NK-92 treated with Interleukin-12 subunit alpha and Interleukin-12 subunit beta, amount 100 ng/mL, for 24 hours (cell line): ENCODE measurements at places on chromosomes 1 and 21.
A peak's percentile ranks its signal among the peaks of the same experiment; 100 is the strongest.

GRCh38 chr1:61439234-61439633 is 285.7 kb downstream of the TM2D1 start:
- DNase-seq: no peak

DNA sequence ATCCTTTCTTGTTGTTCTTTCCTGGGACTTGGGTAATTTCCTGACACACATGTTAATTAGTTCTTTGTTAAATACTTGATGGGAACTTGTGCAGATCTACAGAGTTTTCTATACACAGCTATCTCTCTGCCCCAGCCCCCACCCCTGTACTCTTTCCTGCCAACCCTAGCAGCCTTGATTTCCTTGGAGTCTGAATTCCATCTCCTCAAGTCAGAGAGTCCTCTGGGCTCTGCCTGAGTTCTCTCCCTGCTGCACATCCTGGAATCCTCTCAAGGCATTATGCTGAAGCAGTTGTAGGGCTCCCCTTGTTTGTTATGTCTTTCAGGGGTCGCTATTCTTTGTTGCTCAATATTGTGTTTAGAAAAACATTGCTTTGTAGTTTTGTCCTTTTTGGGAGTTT is 384.7 kb downstream of the RPS6KC1 start:
- DNase-seq: no peak

DNA sequence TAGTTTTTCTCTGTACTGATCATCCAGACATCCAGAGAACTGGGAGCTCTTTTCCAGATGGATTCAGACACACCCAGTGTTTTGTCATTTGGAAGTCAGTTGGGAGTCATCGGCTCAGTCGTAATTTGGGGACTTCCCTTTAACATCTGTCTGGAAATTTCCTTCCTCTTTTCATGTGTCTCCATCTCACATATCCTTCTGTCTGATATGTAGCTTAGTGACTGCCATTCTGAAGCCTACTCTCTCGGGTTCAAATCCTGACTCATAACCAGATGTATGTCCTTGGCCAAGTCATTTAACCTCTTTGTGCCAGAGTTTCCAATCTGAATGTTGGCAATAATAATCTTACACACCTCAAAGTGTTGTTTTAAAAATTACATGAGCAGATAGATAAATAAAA is 3.0 kb downstream of the MORC3 start:
- no peak for DNase-seq

DNA sequence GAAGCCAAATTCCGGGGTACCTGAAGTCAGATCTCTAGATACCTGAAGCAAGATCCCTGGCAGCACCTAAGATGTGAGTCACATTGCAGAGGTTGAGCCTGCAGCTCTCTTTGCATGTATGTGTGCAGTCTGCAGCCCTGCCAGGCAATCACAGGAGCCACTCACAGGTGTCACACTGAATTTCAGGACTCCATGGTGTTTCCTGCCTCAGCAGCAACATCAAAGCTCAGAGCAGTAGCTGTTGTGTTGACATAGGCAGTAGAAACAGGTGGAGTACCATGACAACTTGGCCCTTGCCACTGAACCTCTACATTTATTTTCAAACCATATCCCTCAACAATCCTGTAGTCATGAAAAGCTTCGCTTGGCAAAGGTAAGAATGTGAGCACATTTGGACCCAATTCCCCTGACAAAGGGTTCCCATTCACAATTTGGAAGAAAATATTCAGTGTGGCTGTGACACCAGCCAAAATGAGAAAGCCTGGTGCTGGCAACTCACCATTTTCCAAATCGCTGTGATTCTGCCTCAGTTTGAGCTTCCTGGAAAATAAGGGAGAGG is 419.8 kb upstream of the NFIA start:
- DNase-seq: no peak

- DNase-seq: no peak
These were observed 32.6 kb downstream of the UBE4B start for GRCh38 chr1:10065344-10065685.

GRCh38 chr1:2441746-2442145 is 29.4 kb upstream of the PEX10 start:
- no peak for DNase-seq

DNA sequence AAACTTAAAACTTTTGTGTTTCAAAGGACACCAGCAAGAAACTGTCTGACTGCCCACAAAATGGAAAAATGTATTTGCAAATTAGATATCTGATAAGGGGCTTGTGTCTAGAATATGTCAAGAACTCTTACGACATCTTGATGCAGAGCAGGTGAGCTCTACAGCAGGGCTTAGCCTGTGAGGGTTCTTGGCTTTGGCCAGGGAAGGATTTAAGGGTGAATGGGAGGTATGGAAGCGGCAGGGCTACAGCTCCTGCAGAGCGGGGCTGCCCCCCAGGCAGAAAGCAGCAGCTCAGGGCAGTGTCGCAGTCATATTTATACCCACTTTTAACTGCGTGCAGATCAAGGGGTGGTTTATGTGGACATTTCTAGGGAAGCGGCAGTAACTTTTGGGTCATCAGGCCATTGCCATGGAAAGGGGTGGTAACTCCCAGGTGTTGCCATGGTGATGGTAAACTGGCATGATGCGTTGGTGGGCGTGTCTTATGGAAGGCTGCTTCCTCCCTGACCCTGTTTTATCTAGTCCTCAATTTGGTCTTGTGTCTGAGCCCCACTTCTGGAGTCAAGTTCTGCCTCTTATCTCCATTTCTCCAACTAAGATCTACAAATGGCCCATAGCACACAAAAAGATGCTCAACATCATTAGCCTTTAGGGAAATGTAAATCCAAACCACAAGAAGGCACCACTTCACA is 23.2 kb downstream of the MORN1 start:
- DNase-seq: no peak

- no peak for DNase-seq
These were observed 156.5 kb upstream of the ZNHIT6 start for GRCh38 chr1:85864727-85865126.

- no peak for DNase-seq
These were observed 33.0 kb downstream of the LAMC2 start for GRCh38 chr1:183218971-183219615.

DNA sequence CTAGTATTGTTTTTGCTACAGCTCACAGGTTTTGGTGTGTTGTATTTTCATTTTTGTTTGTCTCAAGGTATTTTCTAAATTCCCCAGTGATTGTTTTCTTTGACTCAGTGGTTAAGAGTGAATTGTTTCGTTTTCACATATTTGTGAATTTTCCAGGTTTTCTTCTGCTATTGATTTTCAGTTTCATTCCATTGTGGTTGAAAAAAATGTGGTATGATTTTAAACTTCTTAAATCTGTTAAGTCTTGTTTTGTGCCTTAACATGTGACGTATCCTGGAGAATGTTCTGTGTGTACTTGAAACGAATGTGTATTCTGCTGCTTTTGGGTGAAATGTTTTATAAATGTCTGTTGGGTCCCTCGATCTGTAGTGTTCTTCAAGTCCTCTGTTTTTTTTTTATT is 117.9 kb downstream of the KIF26B start:
- DNase-seq: no peak

DNA sequence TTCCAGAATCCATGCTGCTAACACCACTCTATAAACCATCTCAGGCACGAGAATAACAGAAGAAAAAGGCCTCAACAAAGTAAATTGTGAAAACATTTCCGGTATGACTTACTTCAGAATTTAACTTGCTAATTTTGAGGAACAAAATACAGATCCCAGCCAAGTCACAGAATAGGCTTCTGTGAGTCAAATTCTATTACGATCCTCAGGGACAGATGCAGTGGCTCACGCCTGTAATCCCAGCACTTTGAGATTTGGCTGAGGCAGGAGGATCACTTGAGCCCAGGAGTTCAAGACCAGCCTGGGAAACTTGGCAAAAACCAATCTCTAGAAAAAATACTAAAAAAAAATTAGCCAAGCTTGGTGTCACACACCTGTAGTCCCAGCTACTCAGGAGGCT is 8.8 kb upstream of the CCDC27 start:
- DNase-seq: no peak

GRCh38 chr1:172726740-172727139 is 67.8 kb downstream of the FASLG start:
- DNase-seq: no peak

DNA sequence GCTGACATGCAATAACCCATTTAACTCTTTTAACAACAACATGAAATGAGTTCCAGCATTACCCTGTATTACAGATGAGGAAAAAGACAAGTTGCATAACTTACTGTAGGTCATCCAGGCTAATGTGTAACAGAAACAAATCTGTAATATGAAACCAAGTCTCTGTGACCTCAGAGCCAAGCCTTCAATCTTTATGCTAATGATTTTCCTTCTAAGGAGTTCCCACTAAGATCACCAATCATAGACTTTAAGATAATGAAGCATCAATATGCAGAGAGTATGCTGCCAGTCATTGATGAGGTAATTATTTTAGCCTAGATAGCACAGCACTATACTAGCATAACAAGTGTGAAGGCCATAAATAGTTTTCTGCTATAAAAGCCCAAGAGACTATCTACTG is 35.6 kb upstream of the RNPC3 start:
- no peak for DNase-seq

DNA sequence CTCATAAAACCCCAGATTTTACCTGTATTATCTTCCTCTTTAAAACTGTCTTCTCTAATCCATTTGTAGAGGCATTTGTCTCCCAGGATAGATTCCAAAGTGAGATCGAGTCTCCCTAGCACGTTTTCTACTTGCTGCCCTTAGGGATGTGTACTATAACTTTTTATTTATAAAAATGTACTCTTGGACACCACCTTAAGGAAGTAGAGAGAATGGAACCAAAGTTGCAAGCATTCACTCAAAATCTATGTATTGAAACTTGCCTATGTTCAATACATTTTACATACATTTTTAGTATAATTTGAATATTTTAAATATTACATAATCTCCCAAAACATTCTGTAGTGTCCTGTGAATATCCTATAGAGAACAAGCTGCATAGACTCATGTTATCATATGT is 842 bp upstream of the SPRR2A start:
- no peak for DNase-seq

- no peak for DNase-seq
These were observed 14.1 kb upstream of the TNR start for GRCh38 chr1:175757381-175758015.

- DNase-seq: no peak
These were observed 500.8 kb upstream of the PBX1 start for GRCh38 chr1:164058198-164058597.

DNA sequence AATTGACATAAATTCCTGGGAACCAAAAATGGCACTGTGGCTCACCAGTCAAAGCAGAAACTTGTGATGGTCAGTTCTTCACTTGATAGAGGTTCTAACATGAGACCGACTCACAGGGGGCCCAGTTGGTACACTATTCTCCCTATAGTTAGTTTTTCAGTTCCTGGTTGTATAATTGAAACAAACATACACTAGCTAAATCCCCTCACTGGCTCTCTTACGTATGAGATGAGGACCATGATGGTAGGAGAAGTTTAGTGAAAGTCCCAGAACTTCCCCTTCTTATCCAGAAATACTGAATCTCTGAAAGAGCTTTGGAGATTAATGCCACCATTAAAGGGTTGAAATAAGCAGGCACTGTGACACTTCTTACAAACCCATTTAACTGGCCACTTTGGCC is 2.8 kb upstream of the S100B start:
- no peak for DNase-seq

DNA sequence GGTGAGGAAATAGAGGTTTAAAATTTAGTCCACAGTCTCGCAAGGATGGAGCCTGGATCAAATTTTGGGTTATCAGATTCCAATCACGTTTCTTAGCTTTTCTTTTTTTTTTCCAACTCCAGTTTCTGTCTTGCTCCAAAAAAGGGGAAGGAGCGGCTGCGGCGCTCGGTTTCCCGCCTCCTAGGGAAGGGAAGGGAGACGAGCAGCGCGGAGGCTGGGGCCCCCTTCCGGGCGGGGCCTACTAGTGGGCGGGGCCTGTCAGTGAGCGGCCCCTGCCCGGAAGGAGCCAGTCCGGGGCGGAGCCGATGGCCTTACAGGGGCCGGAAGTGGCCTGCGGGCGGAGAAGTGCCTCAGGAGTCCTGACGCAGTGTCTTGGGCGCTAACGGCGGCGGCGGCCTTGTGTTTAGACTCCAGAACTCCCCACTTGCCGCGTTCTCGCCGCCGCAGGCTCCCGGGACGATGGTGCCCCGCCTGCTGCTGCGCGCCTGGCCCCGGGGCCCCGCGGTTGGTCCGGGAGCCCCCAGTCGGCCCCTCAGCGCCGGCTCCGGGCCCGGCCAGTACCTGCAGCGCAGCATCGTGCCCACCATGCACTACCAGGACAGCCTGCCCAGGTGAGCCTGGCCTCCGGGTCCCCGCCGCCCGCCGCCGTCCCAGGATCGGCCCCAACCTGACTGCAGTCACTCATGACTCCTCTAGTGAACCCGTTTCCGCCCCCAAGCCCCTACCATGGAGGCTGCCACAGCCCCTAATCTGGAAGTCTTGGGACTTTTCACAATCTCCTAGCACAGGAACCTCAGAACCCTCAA is at the start of gene CPT2:
Gene CPT2 (plus strand): TSS at position 340 of the 806 bp plus-strand sequence. CDS start 120 bp downstream, at position 460.
- peak; percentile 86 for DNase-seq

DNA sequence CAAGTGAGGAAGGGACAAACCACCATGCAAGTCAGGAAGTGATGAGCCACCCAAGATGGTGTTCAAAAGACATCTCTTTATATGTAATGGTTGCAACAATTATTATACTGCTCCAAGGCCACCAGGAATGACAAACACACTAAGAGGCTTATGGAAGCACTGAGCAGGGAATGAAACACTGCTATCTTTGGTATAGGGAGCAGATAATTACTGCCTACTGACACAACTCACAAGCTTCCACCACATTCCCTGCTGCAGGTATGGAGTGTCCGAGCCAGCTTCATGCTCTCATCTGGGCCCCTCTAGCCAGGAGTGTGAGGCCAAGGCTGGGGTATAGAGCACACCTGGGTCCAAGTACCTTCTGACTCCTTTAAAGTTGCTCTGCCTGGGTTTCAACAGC is 371.4 kb downstream of the HHAT start:
- DNase-seq: no peak

DNA sequence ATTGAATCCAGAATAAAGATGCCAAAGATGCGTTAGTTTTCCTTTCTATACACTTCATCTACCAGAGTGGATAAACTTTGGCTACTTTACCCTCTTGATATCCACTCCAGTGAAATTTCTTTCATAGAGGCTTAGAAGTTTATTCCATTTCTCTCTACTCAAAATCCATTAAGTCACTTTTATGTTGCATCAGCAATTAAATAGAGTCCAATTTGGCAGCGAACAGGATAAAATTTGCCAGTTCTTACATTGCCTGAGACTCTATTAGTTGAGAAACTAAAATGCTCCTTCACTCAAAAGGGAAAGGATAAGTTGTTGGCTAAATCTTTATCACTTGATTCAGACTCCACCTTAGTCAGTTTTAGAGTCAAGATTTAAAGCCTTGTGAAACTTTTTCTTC is 57.9 kb downstream of the ACBD6 start:
- DNase-seq: no peak

- DNase-seq: no peak
These were observed 9.2 kb downstream of the CCDC27 start for GRCh38 chr1:3761296-3762010.

GRCh38 chr1:116678732-116679090 is 11.2 kb upstream of the IGSF3 start:
- no peak for DNase-seq

- DNase-seq: no peak
These were observed 743 bp downstream of the GPR52 start for GRCh38 chr1:174448531-174448883.

GRCh38 chr21:36429947-36430546 is 44.9 kb downstream of the CHAF1B start:
- peak; percentile 66 for DNase-seq
